ENCODE measurements at places on chromosomes 6 and 20.

- peak; percentile 65 for DNase-seq
These were observed 619 bp downstream of the RREB1 start for GRCh38 chr6:7108196-7108963.

DNA sequence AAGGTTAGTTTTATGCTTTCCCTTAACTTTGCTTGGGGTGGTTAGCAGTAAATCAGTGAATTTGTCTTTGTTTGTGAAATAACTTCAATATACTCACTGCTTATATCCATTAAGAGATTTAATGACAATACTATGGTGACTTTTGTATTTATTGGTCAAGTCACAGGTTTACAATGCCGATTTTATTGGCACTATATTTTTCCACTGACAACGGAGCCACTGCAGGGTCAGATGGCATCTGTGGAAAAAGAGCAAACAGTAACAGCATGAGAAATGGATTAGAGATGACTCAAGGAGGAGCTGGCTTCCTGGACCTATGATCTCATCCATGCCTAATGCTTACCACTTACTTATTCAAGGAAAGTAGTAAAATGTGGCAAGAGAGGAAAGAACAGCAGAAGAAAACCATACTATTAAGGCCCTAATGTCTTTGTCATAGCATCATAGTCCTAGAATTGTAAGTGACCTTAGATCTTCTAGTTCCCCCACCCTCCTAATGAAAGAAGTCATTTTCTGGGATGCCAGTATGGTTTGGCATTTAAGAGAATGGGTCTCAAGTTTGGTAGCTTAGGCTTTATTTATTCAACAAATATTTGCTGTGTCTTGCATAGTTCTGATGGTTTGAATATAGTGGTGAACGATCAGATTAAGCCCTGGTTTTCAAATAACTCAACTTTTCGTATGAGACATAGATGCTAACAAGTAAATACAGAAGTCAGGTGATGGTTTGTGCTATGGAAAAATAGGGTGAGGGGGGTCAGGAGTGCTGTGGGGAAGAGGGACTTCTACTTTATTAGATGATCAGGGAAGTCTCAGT, 18.5 kb downstream of the RNF144B start:
- DNase-seq, result peak; percentile 94

- no peak for DNase-seq
These were observed 33.0 kb downstream of the CARMIL1 start for GRCh38 chr6:25312034-25312620.

DNA sequence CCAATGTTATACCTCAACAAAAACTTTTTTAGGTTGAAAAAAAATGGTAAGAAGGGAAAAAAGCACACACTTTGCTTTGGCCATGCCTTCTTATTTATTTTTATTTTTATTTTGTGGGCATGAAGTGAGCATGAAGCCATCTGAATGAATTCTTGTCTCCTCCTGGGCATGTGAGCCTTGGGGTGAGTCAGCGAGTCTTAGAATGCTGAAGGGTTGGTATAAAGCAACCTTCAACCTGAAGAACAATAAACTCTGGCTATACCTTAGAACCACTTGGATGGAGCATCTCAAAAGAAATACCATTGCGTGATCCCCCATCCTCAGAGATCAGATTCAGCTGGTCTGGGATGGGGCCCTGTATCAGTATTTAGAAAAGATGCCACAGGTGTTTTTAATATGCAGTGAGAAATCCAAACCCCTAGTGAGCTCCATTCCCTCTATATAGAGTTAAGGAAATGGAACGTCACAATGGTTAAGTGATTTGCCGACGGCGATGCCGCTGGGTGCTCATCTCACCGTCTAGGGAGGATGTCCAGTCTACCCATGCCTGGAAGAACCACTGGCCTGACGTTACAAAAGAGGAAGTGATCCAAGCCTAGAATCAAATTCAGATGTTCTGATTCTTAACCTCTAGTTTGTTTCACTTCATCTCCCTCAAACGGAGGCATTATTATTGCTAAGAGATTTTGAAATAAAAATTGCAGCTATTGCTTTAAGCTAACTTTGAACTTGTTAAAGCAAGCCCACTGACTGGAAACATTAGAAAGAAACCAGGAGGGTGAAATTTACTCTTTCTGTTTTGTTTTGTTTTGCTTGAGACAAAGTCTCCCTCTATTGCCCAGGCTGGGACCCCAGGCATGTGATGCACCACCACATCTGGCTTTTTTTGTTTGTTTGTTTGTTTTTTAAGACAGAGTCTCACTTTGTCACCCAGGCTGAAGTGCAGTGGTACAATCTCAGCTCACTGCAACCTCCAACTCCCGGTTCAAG, 67.1 kb downstream of the EDN1 start:
- no peak for DNase-seq

- no peak for DNase-seq
These were observed 3.9 kb downstream of the DOK5 start for GRCh38 chr20:54479138-54479906.

DNA sequence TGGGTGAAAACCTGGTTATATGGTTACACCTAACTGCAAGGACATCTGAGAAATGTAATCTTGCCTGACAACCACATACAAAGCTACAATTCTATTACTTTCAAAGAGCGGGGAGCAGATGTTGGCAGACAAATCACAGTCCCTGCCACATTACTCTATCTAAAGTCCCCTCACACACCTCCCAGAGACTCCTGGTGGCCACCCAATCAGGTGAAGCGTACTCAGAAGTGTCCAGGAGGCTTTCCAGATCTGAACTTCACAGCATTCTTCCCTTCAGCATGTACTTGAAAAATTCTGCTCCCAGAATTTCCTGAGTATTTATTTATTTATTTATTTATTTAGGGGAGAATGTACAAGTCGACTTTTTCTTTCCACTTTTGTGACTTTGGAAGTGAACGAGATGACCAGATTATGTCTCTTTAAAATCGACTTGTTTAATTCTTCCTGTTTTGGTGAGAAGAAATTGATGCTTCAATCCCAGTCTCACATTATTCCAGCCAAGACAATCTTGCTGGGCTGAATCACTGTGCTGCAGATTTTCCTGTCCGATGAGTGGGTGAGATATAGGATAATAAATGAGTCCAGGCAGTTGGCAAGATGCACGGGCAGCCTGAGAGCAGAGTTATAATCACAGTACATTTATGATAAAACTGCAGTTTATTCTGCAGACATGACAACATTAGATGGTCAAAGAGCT, 46.9 kb upstream of the POPDC3 start:
- DNase-seq, result peak; percentile 70

DNA sequence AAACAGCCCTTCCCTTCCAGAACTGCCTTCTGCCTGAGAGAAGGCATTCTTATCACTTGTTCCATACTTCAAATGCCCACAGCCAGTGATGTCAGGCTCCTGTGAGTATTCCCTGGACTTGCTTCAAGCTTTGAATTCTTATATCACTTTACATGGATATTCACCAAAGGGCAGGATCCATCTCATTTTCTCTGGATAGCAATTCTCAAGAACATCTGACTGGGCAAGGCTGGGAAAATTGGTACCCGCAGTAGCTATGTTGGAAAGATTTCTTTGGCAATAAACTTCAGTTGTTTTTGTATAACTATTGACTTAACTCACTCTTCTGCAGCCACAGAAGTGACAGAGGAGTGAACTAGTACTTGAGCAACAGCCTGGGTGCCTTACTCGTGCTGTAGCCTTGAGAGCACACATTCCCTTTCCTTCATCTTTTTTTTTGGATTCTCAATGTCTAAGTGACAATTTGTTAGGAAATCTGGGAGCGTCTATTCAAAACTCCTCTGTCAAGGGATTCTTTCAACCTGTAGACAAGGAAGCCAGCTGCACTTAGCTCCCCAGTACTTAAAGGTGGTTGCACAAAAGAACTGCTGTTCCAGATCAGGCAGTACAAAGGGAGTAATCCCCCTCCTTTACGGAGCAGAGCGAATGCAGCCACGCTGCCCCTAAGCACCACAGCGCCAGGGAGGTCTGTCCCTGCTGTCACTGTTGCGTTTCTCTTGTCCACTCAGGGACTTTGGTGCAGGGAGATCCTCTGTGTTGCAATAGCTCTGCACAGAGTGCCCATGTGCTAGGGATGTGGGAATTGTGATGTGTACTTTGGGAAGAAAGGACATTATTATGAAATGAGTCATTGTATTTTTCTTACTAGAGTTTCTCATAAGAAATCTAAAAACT, 69.6 kb downstream of the JAG1 start:
- DNase-seq, result peak; percentile 87

GRCh38 chr6:33856655-33857054, 52.9 kb upstream of the MLN start:
- DNase-seq, result no peak

- DNase-seq, result no peak
These were observed 372.7 kb upstream of the SULF2 start for GRCh38 chr20:48158014-48158413.

GRCh38 chr6:157955675-157956074, 26.0 kb upstream of the SYNJ2 start:
- no peak for DNase-seq

- no peak for DNase-seq
These were observed 51.4 kb upstream of the IER3 start for GRCh38 chr6:30795549-30796293.

GRCh38 chr6:429515-430121, 38.1 kb downstream of the IRF4 start:
- no peak for DNase-seq

- DNase-seq, result peak; percentile 81
These were observed 32.1 kb upstream of the PPP1R3G start for GRCh38 chr6:5053038-5053437.

DNA sequence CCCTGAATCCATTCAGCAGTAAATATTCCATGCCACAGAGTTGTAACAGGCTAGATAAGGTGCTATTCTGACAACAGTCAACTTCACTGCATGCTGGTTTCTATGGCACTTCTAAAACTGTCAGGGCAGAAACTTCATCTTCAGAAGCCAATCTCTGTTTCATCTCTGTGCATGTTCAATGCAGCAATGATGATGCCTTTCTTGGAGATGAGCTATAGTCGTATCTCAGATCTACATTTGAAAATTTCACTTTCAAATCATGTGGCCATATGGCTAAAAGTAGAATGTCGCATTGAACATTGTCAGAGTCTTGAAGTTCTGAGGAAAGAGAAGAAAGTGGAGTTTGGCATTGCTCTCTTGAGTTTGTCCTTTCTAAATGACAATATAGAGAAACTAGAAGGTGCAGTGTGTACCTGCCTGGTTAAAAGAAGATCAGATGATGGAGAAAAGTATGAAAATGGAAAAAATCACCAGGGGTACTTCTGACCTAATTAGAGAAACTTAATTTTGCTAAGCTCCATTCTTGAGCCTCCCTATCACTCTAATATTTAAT, 49.0 kb upstream of the VSTM2L start:
- no peak for DNase-seq

DNA sequence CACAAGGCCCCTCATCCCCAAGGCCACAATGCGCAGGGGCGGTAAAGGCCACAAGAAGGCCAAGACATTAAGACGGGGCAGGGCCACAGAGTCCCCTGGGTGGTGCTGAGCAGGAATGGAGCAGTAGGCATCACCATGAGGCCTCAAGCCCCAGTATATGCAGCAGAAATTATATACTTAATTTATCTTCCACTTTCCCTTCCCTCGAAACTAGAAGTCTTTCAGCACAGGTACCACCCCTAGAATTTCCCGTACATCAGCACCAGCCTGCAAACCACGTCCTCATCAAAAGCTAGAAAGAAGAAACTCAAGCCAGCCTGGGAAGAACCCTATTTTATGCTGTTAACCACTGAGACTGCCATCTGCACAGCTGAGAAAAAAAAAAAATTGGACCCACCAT, 89.4 kb downstream of the PLG start:
- DNase-seq, result no peak

DNA sequence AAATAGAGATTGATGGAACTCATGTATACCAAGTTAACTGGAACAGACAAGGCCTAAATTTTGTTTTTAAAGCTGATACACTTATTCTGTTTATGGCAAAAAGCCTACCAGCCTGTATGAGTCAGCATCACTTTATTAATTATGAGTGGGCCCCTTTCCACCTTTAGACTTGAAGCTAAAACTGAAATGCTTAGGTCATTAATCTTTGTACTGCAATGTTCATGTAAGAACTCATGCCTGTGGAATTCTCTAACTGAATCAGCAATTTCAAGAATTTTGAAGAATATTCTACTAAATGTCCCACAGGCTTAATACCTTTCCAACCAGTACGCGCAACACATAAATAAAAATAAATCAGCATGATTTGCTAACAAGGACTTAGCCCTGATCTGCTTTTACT, 140.2 kb upstream of the PHACTR1 start:
- DNase-seq, result no peak

DNA sequence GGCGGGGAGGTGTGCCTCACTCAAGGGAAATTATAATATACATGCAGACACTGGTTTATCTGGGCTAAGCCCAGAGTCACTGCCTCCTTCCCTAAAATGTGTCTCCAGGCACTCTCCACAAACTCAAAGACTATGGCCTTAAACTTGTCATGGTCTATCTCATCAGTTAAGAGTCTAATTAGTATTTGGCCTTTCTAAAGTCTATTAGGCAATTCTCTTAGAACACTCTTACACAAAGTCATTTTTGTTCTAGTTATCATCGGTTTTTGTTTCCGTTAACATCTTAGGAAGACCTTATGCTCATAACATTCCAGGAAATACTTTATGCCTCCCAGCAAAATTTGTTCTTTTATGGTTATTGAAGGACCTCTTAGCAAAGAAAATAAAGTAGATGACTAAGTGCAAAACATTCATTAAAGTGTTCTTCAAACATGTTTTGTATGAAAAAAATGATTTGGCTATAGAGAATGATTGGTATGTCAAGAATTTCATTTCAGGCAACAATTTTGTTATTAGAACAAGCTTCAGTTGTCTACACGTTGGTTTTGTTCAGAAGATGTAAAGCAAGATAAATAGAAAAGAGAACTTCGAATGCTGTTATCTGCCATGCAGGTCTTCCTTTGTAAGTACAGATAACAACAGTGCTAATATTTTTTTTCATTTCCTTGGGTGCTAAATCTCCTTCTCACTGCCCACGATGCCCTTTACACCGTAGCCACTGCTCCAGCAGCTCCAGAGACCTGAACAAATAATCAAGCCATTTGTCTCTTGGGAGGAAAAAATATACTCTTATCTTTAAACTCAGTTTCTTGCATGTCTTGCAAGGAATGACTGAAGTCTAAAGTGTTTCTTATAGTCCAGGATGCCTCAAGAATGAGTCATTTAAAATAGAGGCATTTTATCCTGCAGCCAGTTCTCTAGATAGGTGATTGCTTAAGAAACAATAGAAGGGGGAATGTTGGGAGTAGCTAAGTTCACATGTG, 170.4 kb downstream of the HTR1B start:
- DNase-seq, result peak; percentile 89

GRCh38 chr20:41286240-41286851, 31.2 kb downstream of the ZHX3 start:
- DNase-seq, result no peak

DNA sequence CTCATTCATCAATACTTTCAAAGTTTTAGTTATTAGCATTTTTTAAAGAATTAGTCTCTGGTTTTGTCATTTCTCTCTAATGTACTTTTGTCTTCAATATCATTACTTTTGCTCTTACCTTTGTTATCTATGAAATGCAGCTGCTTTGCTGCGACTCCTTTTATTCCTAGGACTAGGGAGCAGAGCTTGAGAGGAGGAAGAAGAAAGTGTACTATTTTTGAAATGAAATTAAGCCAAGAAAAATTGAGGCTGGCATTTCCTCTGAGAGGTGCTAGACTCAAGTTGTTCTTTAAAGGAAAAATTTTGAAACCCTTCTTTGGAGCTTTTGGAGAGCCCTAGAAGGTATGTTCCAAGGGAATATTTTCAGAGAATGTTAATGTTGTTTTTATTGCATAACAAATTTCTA, 48.3 kb upstream of the MRAP2 start:
- DNase-seq, result no peak
